ENCODE measurements at places on chromosomes 13 and 19.
A peak's percentile ranks its signal among the peaks of the same experiment; 100 is the strongest.

DNA sequence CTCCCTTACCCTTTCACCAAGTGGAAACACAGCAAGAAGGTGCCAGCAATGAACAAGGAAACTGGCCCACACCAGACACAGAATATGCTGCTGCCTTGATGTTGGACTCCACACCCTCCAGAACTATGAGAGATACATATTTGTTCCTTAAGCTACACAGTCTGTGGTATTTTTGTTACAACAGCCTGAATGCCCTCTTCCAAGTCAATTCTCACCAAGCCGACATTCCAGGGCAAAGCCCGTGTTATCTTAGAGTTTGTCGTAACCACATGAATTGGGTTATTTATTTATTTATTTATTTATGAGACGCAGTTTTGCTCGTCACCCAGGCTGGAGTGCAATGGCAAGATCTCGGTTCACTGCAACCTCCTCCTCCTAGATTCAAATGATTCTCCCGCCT, 14.9 kb downstream of the FGF21 start:
- DNase-seq, result peak; percentile 69

DNA sequence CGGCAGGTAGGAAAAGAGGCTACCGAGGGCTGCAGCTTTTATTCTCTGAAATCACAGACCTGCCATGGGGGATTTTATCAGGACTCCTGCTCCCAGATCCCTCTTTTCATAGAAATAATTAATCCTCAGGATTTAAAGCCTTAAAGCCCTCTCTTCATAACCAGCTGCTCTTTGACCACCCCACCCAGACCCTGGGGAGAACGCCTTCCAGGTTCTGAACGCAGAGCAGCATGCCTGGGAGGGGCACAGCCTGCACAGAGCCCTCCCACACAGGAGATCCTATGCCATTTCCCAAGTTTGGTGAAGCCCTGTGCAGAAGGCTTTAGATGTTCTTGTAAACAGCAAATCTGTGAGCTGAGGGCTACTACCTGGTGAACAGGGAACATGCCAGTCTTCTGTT, 91.1 kb downstream of the STOML3 start:
- DNase-seq, result no peak

DNA sequence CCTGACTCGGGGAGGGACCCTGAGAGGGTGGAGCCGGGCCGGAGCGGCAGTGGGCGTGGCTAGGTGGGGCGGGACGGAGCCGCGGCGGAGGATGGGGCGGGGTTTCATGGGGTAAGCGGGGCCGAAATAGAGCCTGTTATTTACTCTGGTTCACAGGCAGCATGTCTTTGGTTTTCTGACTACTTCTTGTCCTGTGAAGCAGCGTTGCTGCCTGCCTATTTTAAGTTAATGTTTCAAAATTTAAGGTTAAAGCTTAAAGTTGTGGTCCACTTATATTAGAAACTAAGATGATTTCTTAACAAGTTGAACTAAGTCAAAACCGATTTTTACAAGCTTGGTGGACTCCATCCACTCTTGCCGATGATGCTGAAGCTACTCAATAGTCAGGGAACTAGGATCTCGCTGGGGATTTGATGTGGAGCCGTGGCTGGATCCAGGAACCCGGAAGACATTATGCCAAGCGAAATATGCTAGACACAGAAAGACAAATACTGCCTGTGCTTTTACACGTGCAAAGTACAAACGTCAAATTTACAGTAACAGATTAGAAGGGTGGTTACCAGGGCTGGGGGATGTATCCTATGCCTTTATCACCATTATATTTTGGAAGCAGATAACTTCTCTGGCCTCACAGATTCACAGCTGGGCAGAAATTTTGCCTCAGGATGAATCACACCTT, 433 bp upstream of the ZNF616 start:
- no peak for DNase-seq

- DNase-seq, result no peak
These were observed 432.7 kb downstream of the FOXO1 start for GRCh38 chr13:40233731-40234195.

GRCh38 chr13:26784704-26785639, 24.4 kb upstream of the GPR12 start:
- no peak for DNase-seq

GRCh38 chr13:24273926-24274325, 35.5 kb upstream of the C1QTNF9 start:
- no peak for DNase-seq

All from fibroblast of skin of right biceps (primary cell).